ENCODE measurements at places on chromosomes 1 and 21.

DNA sequence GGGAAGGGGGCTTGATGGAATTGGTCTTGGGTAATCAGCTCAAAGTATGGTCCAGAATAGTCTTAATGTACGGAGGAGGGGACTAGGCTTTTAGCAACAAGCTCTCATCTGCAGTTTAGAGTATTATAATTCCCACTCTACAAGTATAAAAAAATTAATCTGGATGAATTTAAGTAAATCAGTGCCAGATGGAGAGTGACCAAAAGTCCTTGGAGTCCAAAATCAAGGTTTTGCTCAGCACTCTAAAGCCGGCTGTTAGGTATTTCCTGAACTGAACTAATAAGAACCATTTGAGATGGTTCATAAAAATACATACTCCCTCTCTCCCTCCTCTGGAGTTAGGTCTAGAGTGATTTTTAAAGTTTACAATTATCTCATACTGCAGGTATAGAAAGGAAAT is 23.7 kb downstream of the GLUL start:
- H3K36me3 ChIP-seq: no peaks in the 10 kb centered on the region
- H3K4me3 ChIP-seq: no peak overlapping the region
- peaks cover 37% of the 10 kb centered on the region for H3K27me3 ChIP-seq
- H3K4me1 ChIP-seq: no peaks in the 10 kb centered on the region
- H3K27ac ChIP-seq: no peak overlapping the region
- no peak for DNase-seq

- peaks cover 18% of the 10 kb centered on the region for H3K27me3 ChIP-seq
- H3K36me3 ChIP-seq: no peaks in the 10 kb centered on the region
- no peak overlapping the region for H3K4me3 ChIP-seq
- H3K27ac ChIP-seq: no peak overlapping the region
- no peak for DNase-seq
- no peaks in the 10 kb centered on the region for H3K4me1 ChIP-seq
Observed at GRCh38 chr1:62355095-62355494, 35.9 kb upstream of the KANK4 start.

- H3K4me3 ChIP-seq: no peak overlapping the region
- no peaks in the 10 kb centered on the region for H3K36me3 ChIP-seq
- no peaks in the 10 kb centered on the region for H3K27me3 ChIP-seq
- peaks cover 18% of the 10 kb centered on the region for H3K4me1 ChIP-seq
- no peak for DNase-seq
Observed at GRCh38 chr21:27569831-27570230, 602.9 kb upstream of the ADAMTS5 start.

GRCh38 chr1:112515311-112516009 is 6.7 kb downstream of the WNT2B start:
- no peak for DNase-seq
- peaks cover 2% of the 10 kb centered on the region for H3K36me3 ChIP-seq
- H3K27me3 ChIP-seq: peaks cover 5% of the 10 kb centered on the region
- H3K4me1 ChIP-seq: peaks cover 12% of the 10 kb centered on the region
- H3K4me3 ChIP-seq: no peak overlapping the region

GRCh38 chr1:93977598-93977945 is 68.3 kb upstream of the GCLM start:
- DNase-seq: no peak
- no peaks in the 10 kb centered on the region for H3K36me3 ChIP-seq
- H3K4me1 ChIP-seq: no peaks in the 10 kb centered on the region
- no peak overlapping the region for H3K4me3 ChIP-seq

DNA sequence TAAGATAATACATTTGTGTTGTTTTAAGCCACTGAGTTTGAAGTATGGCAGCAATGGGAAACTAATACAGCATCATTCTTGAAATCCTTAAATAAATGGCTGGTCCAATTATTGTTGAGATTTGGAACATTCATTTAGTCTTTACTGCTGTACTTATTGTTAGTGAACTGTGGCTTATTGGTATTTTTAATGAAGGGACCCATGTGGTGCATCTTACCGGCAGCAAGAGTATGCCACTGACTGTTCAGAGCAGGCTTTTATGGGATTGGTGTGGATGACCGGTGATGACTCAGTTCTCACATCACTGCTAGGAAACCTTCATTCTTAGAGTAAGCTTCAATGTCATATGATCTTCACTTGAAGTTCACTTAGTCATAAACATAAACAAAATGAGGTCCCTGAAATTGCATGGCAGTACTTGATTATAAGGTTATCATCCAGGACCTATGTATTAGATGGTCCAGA is 31.5 kb downstream of the PRKAA2 start:
- H3K27ac ChIP-seq: no peak overlapping the region
- peaks cover 8% of the 10 kb centered on the region for H3K4me1 ChIP-seq
- H3K27me3 ChIP-seq: no peaks in the 10 kb centered on the region
- DNase-seq: no peak

- no peak overlapping the region for H3K27ac ChIP-seq
- peaks cover 96% of the 10 kb centered on the region for H3K27me3 ChIP-seq
- peaks cover 9% of the 10 kb centered on the region for H3K4me1 ChIP-seq
- H3K4me3 ChIP-seq: no peak overlapping the region
- peaks cover 6% of the 10 kb centered on the region for H3K36me3 ChIP-seq
Observed at GRCh38 chr1:7616076-7616832, 154.8 kb upstream of the VAMP3 start.

- peaks cover 24% of the 10 kb centered on the region for H3K36me3 ChIP-seq
- H3K27ac ChIP-seq: no peak overlapping the region
- H3K27me3 ChIP-seq: no peaks in the 10 kb centered on the region
- H3K4me3 ChIP-seq: no peak overlapping the region
- DNase-seq: no peak
- H3K4me1 ChIP-seq: peaks cover 8% of the 10 kb centered on the region
Observed at GRCh38 chr1:1181129-1181937, 7.7 kb downstream of the TTLL10 start.

DNA sequence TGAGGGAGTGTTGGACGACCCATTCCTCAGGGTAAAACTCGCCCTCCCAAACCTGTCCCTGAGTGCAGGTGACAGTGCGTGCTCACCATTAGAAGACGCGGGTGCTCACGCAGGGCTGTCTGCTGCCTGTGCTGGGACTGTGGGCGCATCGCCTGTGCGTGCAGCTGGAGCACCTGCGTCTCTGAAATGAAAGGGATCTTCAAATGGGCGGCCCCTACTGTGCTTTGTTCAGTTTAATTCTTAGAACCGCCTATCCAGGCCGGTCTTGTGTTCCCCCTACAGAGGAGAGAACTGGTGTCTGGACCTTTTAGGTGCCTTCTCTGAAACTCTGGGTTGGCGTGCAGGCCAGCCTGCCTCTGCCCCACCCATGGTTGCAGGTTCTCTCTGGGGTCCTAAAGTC is 125.8 kb downstream of the PCBP3 start:
- H3K4me3 ChIP-seq: no peak overlapping the region
- no peaks in the 10 kb centered on the region for H3K4me1 ChIP-seq
- H3K36me3 ChIP-seq: no peaks in the 10 kb centered on the region
- DNase-seq: no peak
- peaks cover 14% of the 10 kb centered on the region for H3K27me3 ChIP-seq

DNA sequence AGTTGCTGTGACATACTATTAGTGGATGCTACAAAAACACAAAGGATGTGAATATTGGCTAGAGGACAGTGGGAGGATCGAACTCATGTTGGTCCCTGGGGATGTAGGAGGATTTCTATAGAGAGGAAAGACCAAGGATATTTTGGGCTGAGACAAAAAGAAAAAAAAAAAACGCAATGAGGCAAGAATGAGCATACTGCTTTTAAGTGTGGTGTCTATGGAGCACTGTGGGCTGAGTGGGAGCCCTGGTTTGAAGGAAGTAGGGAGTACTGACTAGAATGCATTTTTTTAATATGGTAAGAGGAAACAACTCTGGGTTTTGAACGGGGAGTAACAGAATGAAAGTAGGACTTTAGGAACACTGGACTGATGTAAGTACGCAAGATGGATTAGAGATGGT is 450.7 kb downstream of the NEGR1 start:
- H3K4me3 ChIP-seq: no peak overlapping the region
- H3K4me1 ChIP-seq: no peaks in the 10 kb centered on the region
- H3K36me3 ChIP-seq: no peaks in the 10 kb centered on the region
- DNase-seq: no peak

- no peaks in the 10 kb centered on the region for H3K4me1 ChIP-seq
- H3K27me3 ChIP-seq: no peaks in the 10 kb centered on the region
- H3K27ac ChIP-seq: no peak overlapping the region
Observed at GRCh38 chr1:44262414-44262813, 49.1 kb downstream of the DMAP1 start.

DNA sequence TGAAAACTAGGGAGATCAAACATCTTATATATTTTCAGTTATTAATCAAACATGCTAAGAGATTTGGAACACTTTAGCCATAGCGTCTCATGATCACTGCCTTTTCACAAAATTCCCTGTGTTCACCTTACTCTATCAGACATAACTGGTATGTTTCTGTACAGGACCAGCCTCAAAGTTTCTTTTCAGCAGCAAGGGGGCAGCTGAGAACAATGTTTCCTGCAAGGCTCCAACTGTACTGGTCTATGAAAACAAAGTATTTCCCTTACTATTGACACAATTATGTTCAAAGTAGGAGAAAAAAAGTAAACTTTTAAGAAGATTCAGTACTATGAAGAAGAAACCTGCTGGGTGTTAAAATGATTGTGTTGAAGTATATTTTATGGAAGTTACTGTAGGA is 98.5 kb downstream of the ATF6 start:
- H3K27me3 ChIP-seq: no peaks in the 10 kb centered on the region
- no peak overlapping the region for H3K4me3 ChIP-seq
- H3K36me3 ChIP-seq: peaks cover 13% of the 10 kb centered on the region
- DNase-seq: no peak

DNA sequence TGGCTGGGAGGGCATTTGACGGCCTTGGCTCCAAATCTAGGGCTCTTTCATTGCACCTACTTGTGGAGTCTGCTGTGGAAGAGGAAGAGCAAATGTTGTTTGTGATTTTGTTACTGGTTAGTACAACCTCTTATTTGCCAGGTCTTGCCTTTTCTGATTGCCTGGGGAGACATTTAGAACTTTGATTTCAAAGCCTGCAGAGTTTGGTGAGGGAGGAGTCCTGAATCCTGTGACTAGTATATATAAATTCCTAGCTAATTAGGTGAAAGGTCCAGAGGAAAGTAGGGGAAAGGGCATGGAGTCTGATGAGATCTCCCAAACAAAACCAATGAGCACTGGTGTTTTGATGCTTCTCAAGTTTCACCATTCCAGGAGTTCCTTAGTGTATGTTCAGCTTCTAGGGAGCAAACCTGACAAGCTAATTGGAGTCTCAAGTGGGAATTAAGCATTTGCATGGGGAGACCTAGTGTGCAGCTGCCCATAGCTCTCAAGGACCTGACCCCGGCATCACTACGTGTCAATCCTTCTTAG is 5.1 kb upstream of the HMGCS2 start:
- no peaks in the 10 kb centered on the region for H3K36me3 ChIP-seq

DNA sequence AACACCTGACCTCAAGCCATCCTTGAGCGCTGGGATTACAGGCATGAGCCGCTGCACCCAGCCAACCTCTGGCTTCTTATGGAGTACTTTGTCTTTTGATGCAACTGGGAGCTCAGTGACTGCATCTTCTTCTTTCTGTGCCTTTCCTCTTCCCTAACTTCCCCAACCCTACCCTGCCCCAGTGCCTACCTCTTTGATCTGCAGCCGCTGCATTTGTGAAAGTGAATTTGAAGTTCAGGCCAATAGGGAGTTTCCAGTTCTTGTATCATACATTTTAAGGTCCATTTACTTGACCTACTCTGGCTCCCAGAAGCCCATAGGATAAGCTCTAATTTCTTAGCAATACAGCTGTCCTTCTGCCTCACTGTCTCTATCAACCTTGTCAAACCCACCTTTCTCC is 52.2 kb downstream of the KCNC4 start:
- DNase-seq: no peak
- no peak overlapping the region for H3K27ac ChIP-seq
- H3K36me3 ChIP-seq: no peaks in the 10 kb centered on the region
- no peaks in the 10 kb centered on the region for H3K27me3 ChIP-seq
- no peak overlapping the region for H3K4me3 ChIP-seq

- no peak overlapping the region for H3K27ac ChIP-seq
- H3K36me3 ChIP-seq: no peaks in the 10 kb centered on the region
- peaks cover 13% of the 10 kb centered on the region for H3K27me3 ChIP-seq
- no peaks in the 10 kb centered on the region for H3K4me1 ChIP-seq
- H3K4me3 ChIP-seq: no peak overlapping the region
Observed at GRCh38 chr1:55708781-55709180, 493.6 kb upstream of the USP24 start.

DNA sequence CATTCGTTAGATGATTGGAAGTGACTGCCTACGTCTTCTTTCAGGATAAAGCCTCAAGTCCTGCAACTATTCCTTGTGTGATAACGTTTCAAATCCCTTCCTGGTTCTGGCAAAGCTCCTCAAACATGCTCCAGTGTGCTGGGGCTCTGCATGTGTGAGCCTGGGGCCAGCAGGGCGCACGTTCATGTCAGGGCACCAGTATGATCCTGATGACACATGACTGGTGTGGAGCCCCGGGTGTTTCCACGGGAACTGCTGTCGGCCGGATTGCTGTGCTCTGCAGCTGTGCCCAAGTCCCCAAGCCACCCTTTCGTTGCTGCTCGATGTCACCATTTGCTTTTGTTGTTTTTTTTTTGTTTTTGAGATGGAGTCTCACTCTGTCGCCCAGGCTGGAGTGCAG is 21.3 kb downstream of the KRTAP10-1 start:
- no peak for DNase-seq
- H3K4me3 ChIP-seq: no peak overlapping the region
- no peak overlapping the region for H3K27ac ChIP-seq
- peaks cover 23% of the 10 kb centered on the region for H3K27me3 ChIP-seq
- H3K4me1 ChIP-seq: no peaks in the 10 kb centered on the region
- H3K36me3 ChIP-seq: no peaks in the 10 kb centered on the region

GRCh38 chr1:113917400-113918082 is 11.6 kb upstream of the HIPK1 start:
- no peaks in the 10 kb centered on the region for H3K27me3 ChIP-seq
- H3K27ac ChIP-seq: no peak overlapping the region
- no peak for DNase-seq
- no peaks in the 10 kb centered on the region for H3K36me3 ChIP-seq
- no peak overlapping the region for H3K4me3 ChIP-seq
- H3K4me1 ChIP-seq: no peaks in the 10 kb centered on the region

GRCh38 chr1:57142169-57142568 is 176.4 kb upstream of the C8B start:
- DNase-seq: no peak
- H3K27ac ChIP-seq: no peak overlapping the region
- no peaks in the 10 kb centered on the region for H3K27me3 ChIP-seq
- H3K4me1 ChIP-seq: no peaks in the 10 kb centered on the region
- H3K36me3 ChIP-seq: no peaks in the 10 kb centered on the region
- H3K4me3 ChIP-seq: no peak overlapping the region

Data from Calu3 (cell line).